ENCODE measurements at places on chromosomes 7 and 10. TPM values are rescaled to one million over a fixed set of nuclear protein-coding genes. Genes with fewer than 3 reads are reported as not detected.

GRCh38 chr10:122568551-122568950, 8.0 kb downstream of the DMBT1 start:
- H3K27ac ChIP-seq = no peak overlapping the region
- DNase-seq = no peak
- no peaks in the 10 kb centered on the region for H3K4me1 ChIP-seq
- H3K27me3 ChIP-seq = no peaks in the 10 kb centered on the region
- H3K4me3 ChIP-seq = no peak overlapping the region
- no peaks in the 10 kb centered on the region for H3K36me3 ChIP-seq

HOXA1 gene
- total RNA-seq = 1.7 TPM

DNA sequence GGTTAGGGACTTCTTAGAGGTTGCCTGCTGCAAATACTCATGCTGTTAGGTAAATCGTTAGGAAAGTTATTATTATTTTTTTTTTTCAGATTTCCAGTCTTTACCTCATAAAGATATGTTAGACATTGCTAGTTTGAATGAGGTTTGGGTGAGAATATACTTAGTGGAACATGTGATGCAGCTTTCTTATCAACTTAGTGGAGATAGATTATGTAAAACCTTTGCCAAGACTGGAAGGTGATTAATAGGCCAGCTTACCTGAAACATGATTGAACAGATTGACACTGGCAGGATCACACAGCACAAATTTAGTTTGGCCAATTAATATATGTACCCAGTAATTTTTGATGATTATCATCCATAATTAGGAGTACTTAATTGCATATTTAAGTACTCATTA, 32.3 kb downstream of the ADD3 start:
- no peaks in the 10 kb centered on the region for H3K36me3 ChIP-seq
- no peaks in the 10 kb centered on the region for H3K4me1 ChIP-seq
- no peak overlapping the region for H3K4me3 ChIP-seq
- no peak overlapping the region for H3K27ac ChIP-seq
- no peaks in the 10 kb centered on the region for H3K27me3 ChIP-seq

DNA sequence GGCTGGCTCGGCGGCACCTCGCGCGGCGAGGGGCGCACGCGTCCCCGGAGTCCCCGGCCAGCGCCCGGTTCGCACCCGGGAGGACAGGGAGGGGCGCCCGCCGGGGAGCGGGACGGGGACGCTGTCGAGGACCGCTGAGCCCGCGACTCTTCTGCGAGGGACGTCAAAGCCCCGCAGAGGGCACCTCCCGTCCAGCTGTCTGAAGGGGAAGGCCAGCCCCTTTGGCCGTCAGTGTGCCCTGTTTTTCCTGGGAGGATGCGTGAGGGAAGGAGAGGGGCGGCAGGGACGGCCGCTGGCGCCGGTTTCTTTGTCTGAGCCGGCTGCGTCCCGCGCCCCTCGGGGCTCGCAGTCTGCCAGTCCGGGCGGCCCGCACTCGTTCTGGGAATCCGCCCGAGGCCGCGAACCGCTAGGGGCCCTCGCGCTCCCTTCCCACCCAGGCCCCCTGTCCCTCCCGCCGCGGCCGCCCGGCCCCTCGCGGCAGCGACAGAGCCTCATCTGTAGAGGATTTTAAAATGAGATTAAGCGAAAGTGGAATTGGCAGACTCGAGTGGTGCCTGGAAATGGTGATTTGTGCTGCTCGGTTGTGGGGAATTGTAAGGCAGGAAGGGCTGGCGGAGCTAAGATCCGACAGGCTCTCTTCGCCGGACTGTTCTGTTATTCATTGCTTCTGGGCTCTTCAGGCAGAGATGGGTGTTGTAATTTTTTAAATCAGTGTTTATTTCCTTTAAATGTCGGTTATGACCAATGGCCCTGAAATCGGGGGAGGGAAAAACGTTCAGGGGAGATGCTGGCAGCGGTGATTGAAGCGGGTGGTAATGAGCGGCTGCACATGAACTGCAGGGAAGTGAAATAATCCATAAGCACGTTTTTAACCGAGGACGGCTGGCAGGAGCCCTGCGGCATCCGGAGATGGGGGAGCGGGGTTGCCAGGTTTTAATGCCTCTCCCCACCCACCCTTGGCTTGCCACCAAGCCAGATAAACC, 618 bp upstream of the RELN start:
- no peaks in the 10 kb centered on the region for H3K4me1 ChIP-seq
- no peaks in the 10 kb centered on the region for H3K36me3 ChIP-seq
- H3K27ac ChIP-seq = no peak overlapping the region
- DNase-seq = no peak
- peaks cover 42% of the 10 kb centered on the region for H3K27me3 ChIP-seq

TMEM270 gene
- total RNA-seq = not detected

DNA sequence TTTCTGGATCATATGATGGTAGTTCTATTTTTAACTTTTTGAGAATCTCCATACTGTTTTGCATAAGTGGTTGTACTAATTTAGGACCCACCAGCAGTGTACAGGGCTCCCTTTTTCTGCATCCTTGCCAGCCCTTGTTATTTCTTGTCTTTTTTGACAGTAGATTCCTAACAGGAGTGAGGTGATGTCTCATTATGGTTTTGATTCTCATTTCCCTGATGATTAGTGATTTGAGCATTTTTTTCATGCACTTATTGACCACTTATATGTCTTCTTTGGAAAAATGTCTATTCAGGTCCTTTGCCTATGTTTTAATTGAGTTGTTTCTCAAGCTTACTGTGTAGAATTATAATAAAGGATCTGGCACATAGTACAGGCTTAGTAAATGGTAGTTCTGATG, 238.8 kb upstream of the BMPER start:
- H3K4me1 ChIP-seq = no peaks in the 10 kb centered on the region
- no peak overlapping the region for H3K4me3 ChIP-seq
- H3K27me3 ChIP-seq = no peaks in the 10 kb centered on the region
- DNase-seq = no peak
- H3K27ac ChIP-seq = no peak overlapping the region

GRCh38 chr10:62869958-62870357, 53.8 kb upstream of the EGR2 start:
- no peak for DNase-seq
- no peaks in the 10 kb centered on the region for H3K36me3 ChIP-seq
- no peaks in the 10 kb centered on the region for H3K27me3 ChIP-seq

DNA sequence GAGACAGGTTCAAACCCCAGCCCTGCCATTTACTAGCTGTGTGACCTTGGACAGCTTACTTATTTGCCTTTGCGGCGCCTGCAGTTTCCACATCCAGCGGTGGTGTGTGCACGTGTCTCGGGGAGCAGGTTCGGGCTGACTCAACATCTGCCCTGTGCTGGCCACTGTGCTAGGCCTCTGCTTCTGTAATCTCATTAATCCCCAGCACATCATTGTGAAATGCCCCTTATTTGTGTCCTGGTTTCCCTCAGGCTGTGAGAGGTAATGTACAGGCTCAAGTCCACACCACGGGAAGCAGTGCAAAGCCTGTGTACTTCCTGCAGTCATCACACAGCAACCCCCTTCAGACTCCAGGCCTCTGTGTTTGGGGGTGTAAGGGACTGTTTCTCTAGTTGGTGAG, 285.7 kb downstream of the RPS24 start:
- no peaks in the 10 kb centered on the region for H3K4me1 ChIP-seq
- H3K36me3 ChIP-seq = no peaks in the 10 kb centered on the region
- no peak for DNase-seq
- H3K4me3 ChIP-seq = no peak overlapping the region
- H3K27ac ChIP-seq = no peak overlapping the region

DNA sequence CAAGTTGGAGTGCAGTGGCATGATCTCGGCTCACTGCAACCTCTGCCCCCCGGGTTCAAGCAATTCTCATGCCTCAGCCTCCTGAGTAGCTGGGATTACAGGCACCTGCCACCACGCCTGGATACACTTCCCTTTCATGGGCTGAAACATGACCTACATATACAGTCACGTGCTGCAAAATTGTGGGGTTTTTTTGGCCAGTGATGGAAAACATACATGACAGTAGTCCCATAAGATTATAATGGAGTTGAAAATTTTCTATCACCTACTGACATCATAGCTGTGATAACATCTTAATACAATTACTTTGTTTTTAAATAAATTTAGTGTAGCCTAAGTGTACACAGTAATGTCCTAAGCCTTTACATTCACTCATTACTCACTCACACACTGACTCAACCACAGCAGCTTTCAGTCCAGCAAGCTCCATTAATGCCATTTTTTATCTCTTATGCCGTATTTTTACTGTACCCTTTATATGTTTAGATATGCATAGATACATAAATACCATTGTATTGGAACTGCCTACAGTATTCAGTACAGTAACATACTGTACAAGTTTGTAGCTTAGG, 79.9 kb upstream of the TMEM196 start:
- no peak for DNase-seq
- no peak overlapping the region for H3K27ac ChIP-seq

DNA sequence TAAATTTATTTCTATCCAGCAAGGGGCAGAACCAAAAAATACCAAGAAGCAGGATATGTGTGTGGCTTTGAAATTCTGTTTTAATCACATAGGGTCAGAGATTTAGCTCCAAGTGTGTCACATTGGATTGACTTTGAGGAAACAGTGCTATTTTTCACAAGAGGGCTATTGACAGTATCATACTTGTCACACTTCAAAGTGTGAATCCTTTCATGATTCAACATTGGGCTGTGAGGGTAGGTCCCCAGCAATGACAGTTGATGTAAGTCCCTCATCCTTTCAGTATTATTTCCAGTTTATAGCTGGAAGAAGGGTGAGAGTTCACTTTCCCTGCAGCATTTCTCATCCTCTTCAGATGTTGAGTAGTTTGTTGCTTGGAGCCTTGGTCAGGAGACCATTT, 7.4 kb downstream of the CCNY start:
- DNase-seq = no peak
- H3K36me3 ChIP-seq = no peaks in the 10 kb centered on the region
- no peaks in the 10 kb centered on the region for H3K27me3 ChIP-seq
- no peak overlapping the region for H3K27ac ChIP-seq
- no peak overlapping the region for H3K4me3 ChIP-seq
- H3K4me1 ChIP-seq = no peaks in the 10 kb centered on the region

FGF8 gene
- total RNA-seq = not detected

- no peak overlapping the region for H3K4me3 ChIP-seq
- H3K36me3 ChIP-seq = no peaks in the 10 kb centered on the region
- no peaks in the 10 kb centered on the region for H3K4me1 ChIP-seq
- H3K27ac ChIP-seq = no peak overlapping the region
- no peaks in the 10 kb centered on the region for H3K27me3 ChIP-seq
These were observed 9.1 kb upstream of the SCART1 start for GRCh38 chr10:133444342-133445267.

- no peaks in the 10 kb centered on the region for H3K27me3 ChIP-seq
- H3K4me3 ChIP-seq = no peak overlapping the region
- no peak overlapping the region for H3K27ac ChIP-seq
- DNase-seq = no peak
- no peaks in the 10 kb centered on the region for H3K36me3 ChIP-seq
These were observed 6.5 kb upstream of the CRYGN start for GRCh38 chr7:151446412-151446811.

DNA sequence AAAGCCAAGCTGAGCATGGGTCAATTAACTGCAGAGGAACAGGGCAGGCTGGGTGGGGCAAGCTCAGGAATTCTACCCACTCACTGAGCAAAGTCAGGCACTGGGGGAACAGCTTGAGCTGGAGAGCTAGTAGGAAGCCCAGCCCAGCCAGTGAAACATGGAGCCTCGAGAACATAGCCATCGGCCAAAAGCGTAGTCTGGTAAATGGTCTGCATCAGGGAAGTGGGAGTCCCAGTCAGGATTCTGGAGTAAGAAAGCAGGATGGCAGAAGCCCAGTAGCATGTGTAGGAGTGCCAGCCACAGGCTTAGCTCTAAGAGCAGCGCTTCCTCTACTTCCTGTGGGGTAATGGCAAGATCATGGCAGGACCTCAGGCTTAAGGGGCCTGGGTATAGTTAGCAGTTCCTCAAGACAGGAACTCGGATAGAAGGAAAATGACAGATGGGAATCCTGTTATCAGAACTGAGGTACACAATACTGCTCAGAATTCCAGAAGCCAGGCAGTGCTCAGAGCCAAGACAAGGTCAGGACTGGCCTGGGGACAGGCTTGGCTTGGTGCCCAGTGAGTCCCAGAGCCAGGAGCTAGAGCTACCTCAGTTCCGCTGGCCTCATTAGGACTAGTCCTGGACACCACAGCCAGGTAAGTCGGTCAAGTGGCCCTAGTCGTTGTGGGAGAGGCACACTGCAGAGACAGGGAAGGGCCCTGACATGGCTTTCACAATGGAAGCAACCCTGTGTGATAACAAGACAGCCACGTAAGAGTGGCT, 65.4 kb upstream of the MXI1 start:
- no peak overlapping the region for H3K4me3 ChIP-seq
- peak overlapping the region; percentile 60 for H3K27ac ChIP-seq
- H3K27me3 ChIP-seq = no peaks in the 10 kb centered on the region
- no peak for DNase-seq
- no peaks in the 10 kb centered on the region for H3K4me1 ChIP-seq
- no peaks in the 10 kb centered on the region for H3K36me3 ChIP-seq

DNA sequence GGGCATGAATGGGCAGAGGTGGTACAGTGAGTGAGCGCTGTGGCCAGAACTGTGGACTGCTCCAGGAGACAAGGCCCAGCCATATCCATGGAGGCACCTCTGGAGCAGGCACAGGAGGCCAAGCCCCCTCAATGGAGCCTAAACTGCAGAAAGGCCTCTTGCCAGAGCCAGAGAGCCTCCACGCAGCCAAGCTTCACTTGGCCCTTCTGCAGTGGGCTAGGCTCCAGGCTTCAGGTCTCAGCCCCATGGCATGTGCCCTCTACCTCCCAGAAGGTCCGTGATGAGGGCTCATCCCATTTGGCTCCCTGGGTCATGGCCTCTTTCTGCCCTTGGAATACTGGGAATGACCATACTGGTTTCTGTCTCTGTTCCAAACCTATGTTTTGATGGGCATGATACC, 8.9 kb downstream of the PDE1C start:
- no peak overlapping the region for H3K4me3 ChIP-seq
- H3K27ac ChIP-seq = no peak overlapping the region
- no peaks in the 10 kb centered on the region for H3K27me3 ChIP-seq
- peaks cover 10% of the 10 kb centered on the region for H3K4me1 ChIP-seq
- no peak for DNase-seq

DNA sequence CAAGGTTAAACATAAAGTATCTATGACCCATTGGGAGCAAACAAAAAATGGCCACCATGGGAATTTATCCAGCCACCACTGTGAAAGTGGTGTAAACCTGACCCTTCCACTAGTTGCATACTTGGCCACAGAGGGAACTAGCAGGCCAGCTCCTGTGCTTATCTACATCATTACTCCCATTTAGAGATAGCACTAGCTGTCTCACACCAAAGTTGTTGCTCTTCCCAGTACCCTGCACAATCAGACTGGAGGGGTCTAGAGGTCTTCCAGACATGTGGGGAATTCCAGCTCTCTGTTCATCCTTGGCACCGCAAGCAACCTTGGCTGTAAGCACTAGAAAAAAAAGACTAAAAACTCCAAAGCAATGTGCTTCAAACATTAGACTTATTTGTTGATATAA, 113.9 kb downstream of the IPMK start:
- no peaks in the 10 kb centered on the region for H3K36me3 ChIP-seq
- no peak for DNase-seq

DNA sequence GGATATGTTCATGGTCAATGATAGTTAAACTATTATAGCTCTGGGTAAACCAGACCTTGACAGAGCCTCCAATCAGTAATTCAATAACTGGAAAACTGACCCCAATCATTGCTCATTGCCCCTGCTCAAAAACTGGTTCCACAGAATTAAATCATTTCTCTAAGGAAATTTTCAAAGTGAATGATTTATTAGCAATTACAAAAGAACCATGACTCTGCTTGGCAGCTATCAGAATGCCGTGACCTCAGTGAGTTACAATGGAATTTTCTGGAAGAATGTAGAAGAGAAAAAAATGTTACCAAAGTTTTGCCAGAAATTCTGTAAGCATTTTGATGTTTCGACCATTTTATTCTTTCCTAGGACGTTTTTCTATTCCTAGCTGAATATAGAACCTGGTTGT, 106.8 kb upstream of the APBB1IP start:
- no peak overlapping the region for H3K27ac ChIP-seq
- H3K4me3 ChIP-seq = no peak overlapping the region
- no peaks in the 10 kb centered on the region for H3K36me3 ChIP-seq
- H3K4me1 ChIP-seq = no peaks in the 10 kb centered on the region
